ENCODE measurements at places on chromosomes 16 and 17.
A peak's percentile ranks its signal among the peaks of the same experiment; 100 is the strongest.

GRCh38 chr17:42279776-42280630, 3.8 kb upstream of the STAT5B start:
- DNase-seq: no peak

- no peak for DNase-seq
These were observed 27.9 kb downstream of the MBTPS1 start for GRCh38 chr16:84088695-84089395.

- DNase-seq: no peak
These were observed 1.8 kb downstream of the ZNF23 start for GRCh38 chr16:71460236-71460635.

GRCh38 chr16:26993963-26994362, 72.8 kb upstream of the C16orf82 start:
- no peak for DNase-seq

DNA sequence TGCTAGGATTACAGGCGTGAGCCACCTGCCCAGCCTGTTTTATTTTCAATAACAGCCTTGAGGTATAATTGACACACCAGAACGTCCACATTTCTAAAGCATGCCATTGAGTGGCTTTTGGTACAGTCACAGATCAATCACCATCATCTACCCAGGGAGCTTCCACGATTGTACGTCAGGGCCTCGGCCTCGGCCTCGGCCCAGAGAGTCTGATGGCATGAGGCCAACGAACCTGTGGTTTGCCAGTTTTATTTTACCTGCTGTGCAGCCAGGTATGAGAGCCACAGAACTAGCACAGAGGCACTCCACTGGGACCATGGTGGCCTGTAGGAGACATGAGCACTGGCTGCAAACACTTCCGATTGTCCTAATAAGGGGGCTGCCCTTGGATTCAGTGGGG, 8.3 kb downstream of the UBALD1 start:
- no peak for DNase-seq

GRCh38 chr17:40063901-40064531, 1.3 kb downstream of the THRA start:
- no peak for DNase-seq

GRCh38 chr17:5486206-5487124, at the start of gene MIS12:
Gene MIS12, plus strand, starts transcription at chr17:5486566. Its CDS starts 2,297 bp downstream, at chr17:5488863.
- peak; percentile 95 for DNase-seq

All from stimulated activated CD8-positive, alpha-beta memory T cell treated with anti-CD3 and anti-CD28 coated beads, Interleukin-7, amount 100 ng/mL, for 24 hours (primary cell).